ENCODE measurements at places on chromosomes 16 and 17. TPM values are rescaled to one million over a fixed set of nuclear protein-coding genes. Genes with fewer than 3 reads are reported as not detected.

TERB1 gene
- not detected for total RNA-seq

CD300H gene
- not detected for total RNA-seq

GRCh38 chr16:58085171-58085570 is 44.0 kb downstream of the CFAP20 start:
- no peak for DNase-seq

DNA sequence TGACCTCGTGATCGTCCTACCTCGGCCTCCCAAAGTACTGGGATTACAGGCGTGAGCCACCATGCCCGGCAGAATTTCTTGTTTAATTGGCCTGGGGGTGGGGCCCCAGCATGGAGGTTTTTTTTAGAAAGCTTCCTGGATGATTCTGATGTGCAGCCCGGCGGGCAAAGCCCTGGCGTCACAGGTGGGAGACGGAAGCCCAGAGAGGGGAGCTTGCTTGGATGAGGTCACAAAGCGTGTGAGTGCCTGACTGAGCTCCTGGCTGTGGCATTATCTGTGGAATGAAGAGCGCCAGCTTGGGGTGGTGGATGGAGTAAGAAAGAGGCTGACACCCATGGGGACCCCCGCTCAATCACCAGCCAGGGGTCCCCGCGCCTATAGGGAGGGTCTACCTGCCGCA is 4.1 kb downstream of the VASN start:
- DNase-seq, result no peak

DNA sequence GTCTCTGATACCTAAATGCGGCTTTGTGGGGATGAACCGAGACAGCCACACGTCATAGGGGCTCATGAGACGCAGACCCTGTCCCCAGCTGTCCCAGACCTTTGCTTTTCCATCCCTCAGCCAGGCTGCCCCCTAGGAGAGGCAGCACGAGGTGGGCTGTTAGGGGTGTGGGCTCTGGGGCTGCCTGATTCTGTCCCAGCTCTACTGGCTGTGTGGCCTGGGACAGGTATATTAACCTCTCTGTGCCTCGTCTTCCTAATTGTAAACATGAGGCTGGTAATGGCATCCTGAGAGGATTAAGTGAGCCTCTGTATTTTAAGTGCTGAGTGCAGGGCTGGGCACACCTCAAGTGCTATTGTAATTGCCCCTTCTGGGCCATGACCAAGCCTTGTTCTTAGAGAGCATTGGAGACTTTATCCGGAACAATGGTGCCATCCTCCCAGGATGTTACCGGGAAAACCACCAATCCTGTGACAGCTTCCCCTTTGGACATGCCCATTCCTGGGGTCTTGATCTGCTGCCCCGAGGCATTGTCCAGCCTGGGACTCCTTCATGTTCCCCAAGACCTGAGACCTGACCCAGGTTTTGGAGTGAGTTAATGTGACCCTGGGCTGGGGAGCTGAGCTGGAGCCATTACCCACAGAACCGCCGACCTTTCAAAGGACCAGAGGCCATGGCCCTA is 5.1 kb downstream of the ADGRG1 start:
- DNase-seq, result no peak

Data from activated naive CD4-positive, alpha-beta T cell treated with anti-CD3 and anti-CD28 coated beads, Interleukin-2, amount 50 U/mL, for 72 hours (primary cell).